ENCODE measurements at places on chromosomes 1 and 21.
A peak's percentile ranks its signal among the peaks of the same experiment; 100 is the strongest.

- DNase-seq, result no peak
Observed at GRCh38 chr1:28456078-28456477, 49.8 kb upstream of the RCC1 start.

DNA sequence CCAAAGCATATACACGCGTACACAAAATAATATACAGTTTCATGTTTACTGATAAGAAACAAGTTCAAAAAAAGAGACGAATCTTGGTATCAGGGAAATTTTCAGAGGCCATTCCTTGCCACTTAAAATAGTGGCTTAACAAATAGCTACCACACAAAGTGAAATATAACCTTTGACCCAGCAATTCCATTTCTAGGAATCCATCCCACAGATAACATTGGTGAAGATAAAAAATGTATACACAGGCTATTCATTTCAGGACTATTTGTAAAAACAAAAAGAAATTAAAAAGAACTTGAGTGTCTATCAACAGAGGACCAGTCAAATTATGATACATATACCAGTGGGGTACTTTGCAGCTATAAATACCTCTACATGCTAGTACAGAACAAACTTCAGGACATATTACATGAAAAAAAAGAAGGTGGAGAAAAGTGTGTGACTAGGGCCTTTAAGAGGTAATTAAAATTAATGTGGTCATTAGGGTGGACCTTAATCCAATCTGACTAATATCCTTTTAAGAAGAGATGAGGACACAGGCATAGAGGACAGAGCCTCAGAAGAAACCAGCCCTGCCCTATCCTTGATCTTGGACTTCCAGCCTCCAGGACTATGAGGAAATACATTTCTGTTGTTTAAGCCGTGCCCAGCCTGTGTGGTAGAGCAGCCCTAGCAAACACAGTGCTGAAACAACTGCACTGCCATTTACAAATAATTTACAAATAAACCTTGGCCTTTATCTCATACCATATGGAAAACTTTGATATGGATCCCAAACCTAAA, 7.8 kb downstream of the UBE2G2 start:
- no peak for DNase-seq

DNA sequence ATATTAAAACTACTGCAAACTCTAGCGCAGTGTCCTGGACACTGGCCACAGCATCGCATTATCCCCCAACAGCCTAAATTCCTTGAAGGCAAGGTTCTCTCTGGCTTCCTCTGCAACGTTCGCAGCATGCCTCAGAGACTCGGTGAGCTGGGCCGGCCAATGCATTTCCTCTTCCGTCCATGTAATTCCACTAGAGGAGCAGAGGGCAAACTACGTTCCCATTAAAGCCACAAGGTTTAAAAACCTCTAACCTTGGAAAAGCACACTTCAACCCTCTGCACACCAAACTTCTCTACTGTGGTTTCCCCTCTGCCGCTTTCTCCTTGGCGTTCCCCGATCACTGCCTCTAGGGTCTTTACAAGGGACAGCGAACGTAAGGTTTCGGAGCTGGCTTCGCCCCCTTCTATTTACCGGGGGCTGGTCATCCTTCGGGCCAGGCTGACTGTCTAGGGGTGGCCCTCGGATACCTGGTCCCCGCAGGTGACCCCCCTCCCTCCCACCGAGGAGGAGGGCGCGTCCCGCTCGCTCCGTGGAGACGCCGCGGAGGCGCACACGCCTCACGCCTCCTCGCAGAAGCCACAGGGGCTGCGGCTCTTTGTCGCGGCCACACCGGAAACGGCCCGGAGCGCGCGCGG, 456 bp upstream of the SMYD2 start:
- DNase-seq, result no peak

GRCh38 chr1:174809755-174810280, 189.9 kb upstream of the CACYBP start:
- DNase-seq, result no peak

- DNase-seq, result no peak
Observed at GRCh38 chr1:3054474-3054873, 14.5 kb upstream of the PRDM16 start.

DNA sequence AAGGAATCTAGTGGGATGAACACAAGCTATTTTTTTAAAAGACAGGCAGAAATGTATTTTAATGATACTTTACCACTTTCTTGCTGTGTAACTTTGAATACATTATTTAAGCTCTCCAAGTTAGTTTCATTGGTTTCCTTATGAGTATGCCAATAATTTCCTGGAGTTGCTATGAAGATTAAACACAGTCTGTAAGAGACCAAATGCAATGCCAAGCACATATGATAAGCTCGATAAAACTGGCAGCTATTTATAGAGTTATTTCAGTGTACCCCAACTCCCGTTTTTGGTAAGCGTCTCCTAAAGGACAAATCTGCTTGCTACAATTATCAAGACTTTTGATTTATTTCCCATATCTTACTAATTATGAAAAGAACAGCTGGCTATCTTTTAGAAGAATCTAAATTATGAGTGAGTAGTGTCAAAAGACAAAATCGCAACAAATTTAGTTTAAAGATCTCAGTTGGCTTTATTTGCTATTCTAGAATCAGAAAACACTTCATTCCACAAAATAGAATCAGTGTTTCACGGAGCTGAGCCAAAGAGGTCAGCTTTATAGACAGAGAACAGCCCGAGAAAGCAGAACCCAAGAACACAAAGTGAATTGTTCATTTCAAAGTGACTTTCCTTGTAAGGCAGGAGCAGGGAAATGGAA, 7.2 kb upstream of the MAP10 start:
- DNase-seq, result no peak

DNA sequence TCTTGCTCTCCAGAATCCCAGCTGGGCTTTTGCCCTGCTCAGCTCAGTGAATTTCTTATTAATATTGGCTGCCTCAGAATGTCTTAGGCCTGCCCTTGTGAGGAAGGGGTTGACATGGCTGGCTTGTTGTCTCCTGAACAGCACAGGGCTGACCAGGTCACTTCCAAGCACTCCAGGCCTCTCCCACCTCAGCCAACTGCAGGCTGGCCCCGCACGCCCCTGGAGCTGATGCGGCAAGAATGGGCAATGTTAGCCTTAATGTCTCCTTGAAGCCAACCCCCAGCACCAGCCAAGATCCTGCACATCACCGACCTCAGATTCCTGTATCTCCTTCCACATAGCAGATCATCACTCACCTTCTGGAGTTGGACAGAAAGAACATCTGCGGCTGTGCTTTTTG, 598.6 kb downstream of the AJAP1 start:
- no peak for DNase-seq

GRCh38 chr1:167602840-167603239, 27.2 kb upstream of the RCSD1 start:
- peak; percentile 38 for DNase-seq

DNA sequence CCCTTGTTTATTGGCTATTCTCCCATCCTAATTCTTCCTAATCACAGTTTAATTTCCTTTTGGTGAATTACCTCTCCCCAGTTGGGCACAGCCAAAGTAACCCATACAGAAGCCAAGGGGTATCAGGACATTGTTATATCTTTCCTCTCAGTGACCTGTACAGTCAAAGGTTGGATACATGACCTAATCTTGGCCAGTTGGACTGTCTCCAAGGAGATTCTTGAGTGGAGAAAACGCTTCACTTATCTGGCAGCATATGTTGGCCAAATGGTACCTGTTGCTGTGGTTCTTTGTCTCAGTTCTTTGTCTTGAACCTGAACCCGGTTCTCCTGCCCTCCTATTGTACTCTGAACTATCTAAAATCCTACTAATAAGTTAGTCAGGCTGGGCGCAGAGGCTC, 15.3 kb upstream of the TBCE start:
- DNase-seq, result no peak

GRCh38 chr1:61570191-61570590, 154.8 kb downstream of the TM2D1 start:
- DNase-seq, result no peak

- DNase-seq, result no peak
Observed at GRCh38 chr21:14096172-14096571, 114.6 kb downstream of the LIPI start.

DNA sequence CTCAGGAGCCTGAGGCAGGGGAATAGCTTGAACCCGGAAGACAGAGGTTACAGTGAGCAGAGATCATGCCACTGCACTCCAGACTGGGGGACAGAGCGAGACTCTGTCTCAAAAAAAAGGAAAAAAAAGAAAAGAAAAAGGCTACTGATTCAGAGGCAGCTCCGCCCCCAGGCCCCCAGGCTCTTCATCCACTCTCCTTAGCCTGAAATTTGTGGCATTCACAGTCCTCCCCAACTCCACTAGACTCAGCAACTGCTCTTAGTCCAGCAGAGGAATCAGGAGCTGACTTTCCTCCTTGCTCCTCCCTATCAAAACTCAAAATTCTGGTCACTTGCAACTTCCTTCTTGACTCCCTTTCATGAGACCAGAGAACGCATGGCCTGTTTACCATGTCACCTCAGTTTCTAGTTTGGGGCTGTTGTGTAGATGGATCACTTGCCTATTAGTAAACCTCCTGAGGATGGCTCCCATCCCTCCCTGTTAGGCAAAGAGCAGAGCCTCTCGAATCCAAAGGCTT, 27.1 kb downstream of the PCAT6 start:
- no peak for DNase-seq

- no peak for DNase-seq
Observed at GRCh38 chr1:217274416-217274815, 356.5 kb downstream of the GPATCH2 start.

DNA sequence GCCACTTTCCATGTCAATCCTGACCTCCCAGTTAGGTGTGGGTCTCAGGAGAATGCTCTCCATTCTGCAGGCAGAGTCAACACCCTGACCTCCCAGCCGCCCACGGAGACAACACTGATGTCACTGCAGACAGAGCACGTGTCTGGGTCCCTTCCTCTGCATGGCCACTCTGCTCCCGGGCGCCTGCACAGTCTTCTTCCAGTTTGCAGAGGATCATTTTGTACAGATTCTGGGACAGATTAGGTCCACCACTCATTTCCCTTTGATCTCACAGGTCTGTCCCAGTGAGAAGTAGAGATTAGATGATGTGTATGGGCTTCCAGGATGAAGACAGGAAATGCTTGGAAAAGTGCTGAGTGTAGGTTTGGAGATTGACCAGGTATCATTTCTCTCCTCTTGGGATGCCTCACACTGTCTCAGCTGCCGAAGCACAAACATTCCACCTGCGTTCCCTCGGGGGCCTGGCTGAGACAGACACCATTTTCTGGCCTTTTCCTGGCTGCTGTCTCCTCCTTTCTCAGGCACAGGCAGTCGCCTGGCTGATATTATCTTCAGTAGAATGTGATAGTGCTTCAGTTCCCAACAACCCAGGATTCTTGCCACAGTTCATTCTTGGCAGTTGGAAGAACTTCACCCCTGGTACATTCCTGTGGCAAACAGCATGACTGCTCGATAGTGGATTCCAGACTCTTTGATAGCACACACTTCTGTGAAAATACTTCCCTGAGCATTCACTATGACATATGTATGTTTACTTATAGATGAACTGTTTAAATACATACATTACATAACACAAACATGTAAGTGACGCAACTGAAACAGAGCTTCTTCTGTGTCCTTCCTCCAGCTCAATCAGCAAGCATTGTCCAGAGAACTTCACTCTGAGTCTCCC, 7.9 kb downstream of the MYBPHL start:
- DNase-seq, result no peak

DNA sequence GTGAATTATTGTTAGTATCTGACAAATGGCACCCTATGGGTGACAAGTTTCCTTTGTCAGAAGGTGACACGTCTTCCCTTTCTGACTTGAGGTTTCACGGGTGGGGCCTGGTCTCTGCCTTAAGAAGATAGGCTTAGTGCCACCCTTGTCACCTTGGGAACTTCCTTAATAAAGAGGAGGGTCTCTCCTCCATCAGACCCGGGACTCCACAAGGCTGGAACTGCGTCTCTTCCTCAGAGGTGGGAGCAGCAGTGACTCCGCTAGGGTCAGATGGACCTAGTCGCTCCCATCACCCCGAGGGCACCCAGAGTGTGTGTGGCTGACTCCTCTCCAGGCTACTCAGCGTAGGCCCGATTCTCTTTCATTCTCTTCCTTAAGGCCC, 774 bp upstream of the WDTC1 start:
- DNase-seq, result no peak

- DNase-seq, result no peak
Observed at GRCh38 chr1:34520111-34520510, 234.7 kb upstream of the GJB5 start.

DNA sequence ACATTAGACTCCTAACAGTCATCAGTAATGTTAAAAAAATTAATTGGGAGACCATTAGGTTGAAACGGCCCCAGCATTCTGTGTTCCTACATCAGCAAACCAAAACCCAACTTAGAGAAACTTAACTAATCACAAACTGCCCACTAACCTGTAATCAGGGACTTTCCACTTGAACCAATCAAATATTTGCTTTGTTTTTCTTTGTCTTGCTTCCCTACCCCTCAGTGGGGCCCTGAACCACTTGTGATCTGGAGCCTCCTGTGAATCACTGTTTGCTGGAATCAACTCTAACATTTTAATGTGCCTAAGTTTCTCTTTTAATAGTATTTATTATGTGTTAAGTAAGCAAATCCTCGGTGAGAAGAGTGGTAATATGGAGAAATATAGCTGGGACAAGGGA, 64.0 kb downstream of the ABCA4 start:
- DNase-seq, result no peak

DNA sequence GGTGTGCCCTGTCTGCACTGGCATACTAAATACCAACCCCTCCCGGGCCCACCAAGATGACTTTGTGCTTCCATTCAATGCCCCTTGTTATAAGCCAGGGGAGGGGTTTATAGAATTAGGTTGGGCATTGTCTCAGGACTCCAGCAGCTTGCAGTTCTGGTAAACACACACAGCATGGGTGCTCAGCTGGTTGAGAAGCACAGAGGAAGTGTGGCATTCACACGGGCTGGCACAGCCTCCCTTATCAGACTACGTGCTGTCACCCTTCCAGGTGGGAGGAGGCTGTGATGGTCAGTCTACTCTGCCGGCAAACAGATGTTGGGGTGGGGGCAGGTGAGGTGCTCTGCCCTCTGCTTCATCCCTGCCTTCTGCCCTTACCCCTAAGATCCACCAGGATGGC, 15.0 kb upstream of the SLC6A17 start:
- no peak for DNase-seq

- DNase-seq, result peak; percentile 82
Observed at GRCh38 chr1:9652379-9653209, 1.1 kb downstream of the PIK3CD start.

GRCh38 chr21:42505090-42505726, 8.4 kb upstream of the SLC37A1 start:
- no peak for DNase-seq

GRCh38 chr21:40466893-40467483, 380.0 kb downstream of the DSCAM start:
- no peak for DNase-seq

DNA sequence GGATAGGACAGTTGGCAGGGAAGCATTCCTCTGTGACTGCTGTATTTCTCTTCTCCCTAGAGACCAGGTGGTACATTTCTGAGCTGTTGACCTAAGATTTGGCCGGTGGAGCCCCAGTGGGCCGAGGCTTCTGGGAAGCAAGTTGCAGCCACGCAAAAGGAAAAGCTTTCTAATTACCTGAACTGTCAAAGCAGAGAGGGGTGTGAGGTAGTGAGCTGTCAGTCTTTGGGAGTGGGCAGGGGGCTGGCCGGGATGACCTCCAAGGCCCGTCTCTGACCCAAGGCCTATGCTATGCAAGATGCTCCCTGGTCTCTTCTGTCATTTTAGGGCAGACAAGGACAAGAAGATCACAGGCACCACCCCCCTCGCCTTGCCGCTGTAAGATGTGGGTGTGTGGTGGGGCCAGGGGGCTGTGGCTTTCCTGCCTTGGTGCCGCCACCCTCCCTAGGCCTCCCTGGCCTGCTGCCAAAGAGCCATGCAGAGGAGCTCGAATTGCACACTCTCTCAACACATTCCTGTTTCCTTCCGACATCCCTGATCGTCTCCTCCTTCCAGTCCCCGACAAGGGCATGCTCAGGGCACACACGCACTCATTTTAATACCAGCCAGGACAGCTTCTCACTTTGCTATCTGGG, 7.7 kb downstream of the PADI1 start:
- peak; percentile 90 for DNase-seq

GRCh38 chr1:235329139-235329902, 951 bp downstream of the GGPS1 start:
- DNase-seq, result peak; percentile 55
